Hypothalamus (tissue), 51 donors: ENCODE measurements at places on chromosomes 4 and X.

- no peak for DNase-seq
Measured at GRCh38 chrX:35622601-35623000, 175.5 kb upstream of the MAGEB16 start.

- DNase-seq, result no peak
Measured at GRCh38 chr4:185738820-185739219, 73.2 kb downstream of the SORBS2 start.

DNA sequence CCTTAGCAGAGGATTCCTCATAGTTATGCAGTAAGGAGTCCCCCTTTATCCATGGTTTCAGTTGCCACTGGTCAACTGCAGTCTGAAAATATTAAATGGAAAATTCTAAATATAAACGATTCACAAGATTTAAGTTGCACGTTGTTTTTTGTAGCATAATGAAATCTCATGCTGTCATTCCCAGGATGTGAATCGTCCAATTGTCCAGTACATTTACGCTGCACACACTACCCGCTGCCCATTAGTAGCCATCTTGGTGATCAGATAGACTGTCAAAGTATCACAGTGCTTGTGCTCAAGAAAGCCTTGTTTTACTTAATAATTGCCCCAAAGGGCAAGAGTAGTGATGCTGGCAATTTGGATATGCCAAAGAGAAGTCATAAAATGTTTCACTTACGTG is 434.8 kb downstream of the MAPK10 start:
- no peak for DNase-seq

DNA sequence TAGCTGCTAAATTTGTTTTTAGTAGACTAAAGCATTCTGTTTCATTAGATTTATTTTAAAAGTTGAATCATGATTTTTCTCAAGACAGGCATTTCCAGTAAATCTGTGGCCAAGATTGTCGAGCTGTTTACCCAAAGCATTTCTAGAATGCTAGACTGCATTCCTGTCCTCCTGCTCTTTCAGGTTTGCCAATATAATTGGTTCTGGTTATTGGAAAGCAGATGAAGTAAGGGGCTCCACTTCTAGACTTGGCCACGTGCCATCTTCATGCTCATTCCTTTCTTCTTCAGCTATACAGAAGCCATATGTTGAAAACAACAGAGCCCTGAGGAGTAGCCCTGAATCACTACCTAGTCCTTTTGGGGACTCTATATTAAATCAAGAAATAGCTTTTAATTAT is 62.5 kb downstream of the PGRMC2 start:
- no peak for DNase-seq

DNA sequence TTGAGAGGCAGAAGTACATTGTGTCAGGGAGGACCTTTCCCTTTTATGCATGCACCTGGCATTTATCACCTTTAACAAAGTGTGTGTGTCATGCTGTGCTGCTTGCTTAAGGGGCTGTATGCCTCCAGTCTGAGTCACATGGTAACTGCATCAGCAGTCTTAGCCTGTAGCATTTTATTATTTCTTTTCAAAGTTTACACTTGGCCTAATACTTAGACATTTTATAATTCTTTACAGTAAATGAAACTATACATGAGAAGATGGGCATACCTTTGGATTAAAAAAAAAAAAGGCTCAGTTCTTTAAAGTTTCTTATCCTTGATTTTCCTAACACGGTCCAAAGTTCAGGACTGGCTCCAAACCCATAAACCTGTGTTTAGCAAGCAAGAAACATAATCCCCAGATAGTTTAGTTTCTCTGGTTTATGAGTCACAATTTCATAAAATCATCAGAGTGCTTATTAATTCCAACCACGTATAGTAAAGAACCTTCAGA is 14.6 kb downstream of the NPNT start:
- no peak for DNase-seq

GRCh38 chr4:113901994-113902787 is 77.3 kb downstream of the ARSJ start:
- DNase-seq, result no peak

DNA sequence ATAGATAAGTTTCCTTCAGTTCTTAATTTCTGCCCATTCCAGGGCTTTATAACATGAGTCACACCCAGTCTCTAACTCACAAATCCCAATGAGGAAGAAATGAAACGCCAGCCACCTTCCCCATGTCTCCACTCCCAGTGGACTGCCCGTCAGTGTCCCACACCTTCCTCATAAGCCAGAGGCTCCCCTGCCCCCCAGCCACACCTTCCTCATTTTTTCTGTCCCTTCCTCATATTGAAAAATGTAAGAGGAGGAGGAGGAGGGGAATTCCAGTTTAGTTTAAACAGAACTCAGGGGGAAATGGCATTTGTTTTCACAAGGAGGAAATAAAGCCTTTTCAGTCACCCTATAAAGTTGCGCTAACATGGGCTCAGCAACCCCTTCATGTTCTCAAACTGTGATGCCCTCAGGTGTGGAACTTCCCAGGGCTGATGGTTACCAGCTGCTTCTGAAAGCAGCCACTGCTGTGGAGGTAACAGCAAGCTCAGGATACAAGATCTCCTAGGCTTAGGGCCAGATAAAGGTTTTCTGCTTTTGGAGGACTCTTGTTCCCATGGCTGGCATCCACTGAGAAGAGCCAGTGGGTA is 97.8 kb downstream of the PARM1 start:
- no peak for DNase-seq

DNA sequence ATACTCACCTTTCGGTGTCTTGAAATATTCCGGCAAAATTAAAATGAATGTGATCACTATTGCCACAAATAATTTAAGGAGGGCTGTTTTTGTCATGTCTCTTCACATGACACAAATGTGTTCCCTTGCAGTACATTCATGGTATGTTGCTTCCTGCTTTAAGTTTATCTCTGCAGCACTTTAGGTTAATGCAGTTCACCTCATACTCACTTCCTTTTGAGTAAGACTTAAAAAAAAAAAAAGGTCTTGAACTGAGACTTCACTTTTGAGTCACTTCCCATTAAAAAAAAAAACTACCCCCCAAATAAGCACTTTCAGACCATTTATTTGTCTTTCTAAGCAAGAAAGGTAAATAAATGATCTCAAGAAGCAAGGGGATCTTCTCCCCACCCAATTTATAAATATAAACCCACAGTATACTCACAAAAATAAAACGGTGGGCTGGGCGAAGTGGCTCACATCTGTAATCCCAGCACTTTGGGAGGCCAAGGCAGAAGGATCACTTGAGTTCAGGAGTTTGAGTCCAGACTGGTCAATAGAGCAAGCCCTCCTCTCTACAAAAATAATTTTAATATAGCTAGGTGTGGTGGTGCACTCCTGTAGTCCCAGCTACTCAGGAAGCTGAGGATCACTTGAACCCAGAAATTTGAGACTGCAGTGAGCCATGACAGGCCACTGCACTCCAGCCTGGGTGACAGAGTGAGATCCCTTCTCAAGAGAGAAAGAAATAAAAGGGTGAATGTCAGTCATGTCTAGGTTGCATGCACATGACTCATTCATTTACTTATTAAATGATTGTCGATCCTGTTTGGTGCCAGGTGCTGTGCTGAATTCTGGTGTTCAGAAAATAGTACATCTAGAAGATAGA is at the start of gene TMEM156:
TMEM156 (minus strand) TSS at position 192 of the 868 bp plus-strand sequence; CDS start at position 96, 96 bp downstream.
- DNase-seq, result no peak

DNA sequence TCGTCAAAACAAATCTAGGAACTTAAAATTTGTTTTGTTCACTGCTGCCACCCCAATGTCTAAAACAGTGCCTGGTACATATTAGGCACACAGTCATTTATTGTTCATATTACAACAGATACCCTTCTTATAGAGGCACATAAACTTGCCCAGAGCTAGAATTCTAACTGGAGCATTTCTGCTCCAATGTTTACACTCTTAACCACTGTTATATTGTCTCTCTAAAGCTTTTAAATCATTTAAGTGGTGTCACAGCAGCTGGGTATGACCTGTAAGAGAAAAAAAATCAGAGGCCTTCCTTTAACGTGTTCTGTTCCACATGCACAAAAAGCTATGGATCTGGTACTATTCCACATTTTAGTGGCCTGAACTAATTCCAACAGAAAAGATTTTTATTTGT is 3.0 kb downstream of the UBE2D3 start:
- DNase-seq, result no peak

DNA sequence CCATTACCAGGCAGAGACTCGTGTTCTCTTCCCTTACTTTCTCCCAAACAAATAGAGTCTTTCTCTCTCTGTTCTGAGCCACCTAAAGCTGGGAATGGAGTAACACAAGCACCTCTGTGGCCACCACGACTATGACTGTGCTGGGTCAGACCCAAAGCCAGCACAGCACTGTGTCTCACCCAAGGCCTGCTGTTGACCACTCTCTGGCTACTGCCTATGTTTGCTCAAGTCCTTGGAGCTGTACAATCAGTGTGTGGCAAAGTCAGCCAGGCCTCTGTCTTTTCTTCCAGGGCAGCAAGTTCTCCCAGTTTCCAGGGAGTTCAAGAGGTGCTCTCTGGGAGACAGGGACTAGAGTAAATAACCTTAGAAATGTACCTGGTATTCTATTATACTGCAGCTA is 239.4 kb downstream of the FAM47A start:
- DNase-seq, result no peak

- DNase-seq, result no peak
Measured at GRCh38 chr4:76894537-76895255, 3.2 kb downstream of the SOWAHB start.

- DNase-seq, result no peak
Measured at GRCh38 chrX:131330735-131331134, 41.6 kb upstream of the IGSF1 start.

DNA sequence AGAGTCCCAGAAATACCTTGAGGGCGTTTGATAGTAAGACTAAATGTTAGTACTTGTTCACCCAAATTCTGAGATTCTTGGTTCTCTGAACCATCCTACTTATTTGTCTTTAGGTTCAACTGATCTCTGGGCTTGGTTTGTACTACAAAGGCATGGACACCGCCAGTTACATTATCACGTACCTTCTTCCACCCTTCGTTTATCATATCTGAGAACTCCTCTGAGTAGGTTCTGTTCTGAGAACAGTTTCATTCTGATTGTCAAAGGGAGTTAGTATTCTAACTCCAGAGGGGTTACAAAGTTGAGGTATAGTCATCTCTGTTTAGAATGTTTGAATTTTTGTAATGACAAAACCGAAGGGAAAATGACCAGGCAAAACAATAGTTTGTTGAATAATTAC is 19.3 kb downstream of the ZFX start:
- DNase-seq, result no peak

GRCh38 chrX:9312922-9313867 is 151.7 kb upstream of the TBL1X start:
- DNase-seq, result no peak

DNA sequence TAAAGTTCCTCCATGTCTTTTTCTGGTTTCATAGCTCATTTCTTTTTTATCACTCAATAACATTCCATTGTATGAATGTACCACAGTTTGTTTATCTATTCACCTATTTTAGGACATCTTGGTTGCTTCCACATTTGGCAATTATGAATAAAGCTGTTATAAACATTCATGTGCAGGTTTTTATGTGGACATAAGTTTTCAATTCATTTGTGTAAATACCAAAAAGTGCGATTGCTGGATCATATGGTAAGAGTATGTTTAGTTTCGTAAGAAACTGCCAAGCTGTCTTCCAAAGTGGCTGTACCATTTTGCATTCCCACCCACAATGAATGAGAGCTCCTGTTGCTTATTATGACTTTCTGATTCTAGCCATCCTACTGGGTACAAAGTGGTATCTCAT is 36.3 kb upstream of the ZFX start:
- no peak for DNase-seq

DNA sequence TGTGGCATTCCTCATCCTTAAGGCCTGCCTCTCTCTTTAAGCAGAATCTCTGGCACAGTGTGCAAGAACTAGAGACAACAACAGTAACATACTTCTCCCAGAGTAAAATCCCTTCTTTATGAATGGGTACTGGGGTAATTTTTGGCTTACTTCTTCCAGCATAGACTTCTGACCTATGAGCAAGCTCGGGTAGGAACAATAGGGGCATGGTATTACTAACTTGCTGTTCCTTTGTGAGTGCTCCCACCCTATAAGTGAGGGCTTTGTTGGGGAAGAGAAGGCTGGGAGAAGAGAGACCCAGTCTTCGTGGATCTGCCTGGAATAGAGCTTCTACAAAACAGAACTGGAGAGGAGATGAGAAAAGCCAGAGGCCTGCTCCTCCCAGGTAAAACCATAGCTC is 30.2 kb downstream of the CLDN2 start:
- DNase-seq, result no peak

DNA sequence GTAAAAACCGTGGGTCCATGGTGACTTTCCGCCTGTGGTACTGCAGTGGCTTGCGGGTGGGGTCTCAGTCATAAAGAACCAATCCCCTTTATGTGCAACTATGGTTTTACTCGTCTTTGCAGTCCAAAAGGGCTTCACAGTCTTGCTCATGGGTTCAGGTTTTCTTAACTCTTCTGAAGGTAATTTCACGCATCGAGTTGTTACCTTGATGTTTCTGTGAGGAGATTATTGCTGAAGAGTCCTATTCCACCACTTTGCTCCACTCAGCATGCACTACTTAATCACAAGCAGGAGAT is 41.5 kb downstream of the F8 start:
- DNase-seq, result no peak

GRCh38 chr4:112771-113170 is 11.5 kb upstream of the ZNF718 start:
- no peak for DNase-seq
